GM04503 (cell line): ENCODE measurements at places on chromosomes 5 and 9.
A peak's percentile ranks its signal among the peaks of the same experiment; 100 is the strongest.

DNA sequence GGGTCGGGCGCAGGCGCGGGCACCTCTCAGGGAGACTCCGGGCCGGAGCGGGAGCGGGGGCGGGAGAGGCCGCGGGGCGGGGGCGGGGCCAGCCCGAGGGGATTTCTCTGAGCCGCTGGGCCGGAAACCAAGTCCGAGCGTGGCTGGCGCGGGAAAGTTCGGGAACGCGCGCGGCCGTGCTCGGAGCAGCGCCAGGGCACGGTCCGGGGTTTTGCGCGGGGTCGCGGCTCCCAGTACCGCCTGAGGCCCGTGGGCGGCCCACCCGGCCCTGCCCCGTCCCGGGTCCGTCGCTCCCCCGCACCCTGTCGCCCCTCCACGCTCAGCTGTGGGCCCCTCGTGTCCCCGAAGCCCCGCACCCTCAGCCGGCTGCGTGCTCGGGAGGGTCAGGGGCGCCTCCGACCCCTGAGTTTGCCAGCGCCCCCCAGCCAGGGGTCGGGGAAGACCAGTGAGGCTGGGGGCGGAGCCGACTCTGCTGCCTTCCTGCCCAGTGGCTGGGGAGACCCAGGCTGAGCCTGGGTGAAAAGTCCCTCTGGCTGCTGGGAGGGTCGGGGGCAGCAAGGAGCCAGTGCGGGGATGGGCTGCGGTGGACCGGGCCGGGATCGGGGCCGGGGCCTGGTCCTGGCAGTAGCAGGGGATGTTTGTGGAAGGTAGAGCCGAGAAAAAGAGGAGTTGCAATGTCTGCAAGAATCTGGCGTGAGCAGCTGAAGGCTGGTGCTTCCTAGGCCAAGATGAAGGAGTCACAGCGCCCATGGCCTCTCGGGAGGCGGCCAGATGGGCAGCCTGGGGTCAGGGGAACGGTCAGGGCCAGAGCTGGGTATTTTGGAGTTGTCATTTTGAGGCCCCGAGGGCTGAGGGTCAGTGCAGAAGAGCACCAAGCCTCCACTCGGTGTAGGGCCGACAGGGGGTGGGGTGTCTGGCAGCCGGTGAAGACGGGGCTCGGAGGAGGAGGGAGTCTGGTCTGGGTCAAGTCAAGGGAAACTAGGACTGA is 588 bp downstream of the TRAF2 start:
- DNase-seq, result no peak

GRCh38 chr9:99748676-99749075 is 73.0 kb upstream of the NR4A3 start:
- DNase-seq, result no peak

DNA sequence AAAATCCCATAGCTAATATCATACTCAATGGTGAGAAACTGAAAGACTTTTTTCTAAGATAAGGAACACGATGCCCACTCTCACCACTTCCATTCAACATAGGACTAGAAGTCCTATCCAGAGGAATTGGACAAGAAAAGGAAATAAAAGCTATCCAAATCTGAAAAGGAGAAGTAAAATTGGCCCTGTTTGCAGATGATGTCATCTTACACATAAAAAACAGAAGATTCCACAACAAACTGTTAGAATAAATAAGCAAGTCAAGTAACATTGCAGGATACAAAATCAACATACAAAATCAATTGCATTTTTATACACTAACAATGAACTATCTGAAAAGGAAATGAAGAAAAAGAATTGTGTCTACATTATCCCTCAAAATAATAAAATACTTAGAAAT is 308.0 kb downstream of the MCTP1 start:
- no peak for DNase-seq

GRCh38 chr5:88695232-88695631 is 187.8 kb downstream of the MEF2C start:
- DNase-seq, result no peak

DNA sequence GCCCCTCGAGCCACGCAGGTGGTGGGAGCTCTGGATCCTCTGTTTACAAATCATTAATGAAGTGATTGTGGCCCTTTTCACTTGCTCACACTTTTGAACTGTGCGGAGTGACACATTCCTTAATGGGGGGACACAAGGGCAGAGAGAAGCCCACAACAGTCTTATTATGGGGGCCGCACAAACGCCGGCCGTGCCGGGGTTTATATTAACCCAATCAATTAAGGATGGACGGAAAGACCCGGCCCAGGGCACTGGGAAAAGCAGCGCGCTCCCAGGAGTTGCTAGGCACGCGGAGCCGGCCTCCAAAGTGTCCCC is 634.8 kb downstream of the IRX1 start:
- no peak for DNase-seq

- no peak for DNase-seq
Measured at GRCh38 chr5:94308442-94308841, 310.0 kb downstream of the KIAA0825 start.

GRCh38 chr5:59174248-59174844 is 591.5 kb downstream of the RAB3C start:
- DNase-seq, result no peak

DNA sequence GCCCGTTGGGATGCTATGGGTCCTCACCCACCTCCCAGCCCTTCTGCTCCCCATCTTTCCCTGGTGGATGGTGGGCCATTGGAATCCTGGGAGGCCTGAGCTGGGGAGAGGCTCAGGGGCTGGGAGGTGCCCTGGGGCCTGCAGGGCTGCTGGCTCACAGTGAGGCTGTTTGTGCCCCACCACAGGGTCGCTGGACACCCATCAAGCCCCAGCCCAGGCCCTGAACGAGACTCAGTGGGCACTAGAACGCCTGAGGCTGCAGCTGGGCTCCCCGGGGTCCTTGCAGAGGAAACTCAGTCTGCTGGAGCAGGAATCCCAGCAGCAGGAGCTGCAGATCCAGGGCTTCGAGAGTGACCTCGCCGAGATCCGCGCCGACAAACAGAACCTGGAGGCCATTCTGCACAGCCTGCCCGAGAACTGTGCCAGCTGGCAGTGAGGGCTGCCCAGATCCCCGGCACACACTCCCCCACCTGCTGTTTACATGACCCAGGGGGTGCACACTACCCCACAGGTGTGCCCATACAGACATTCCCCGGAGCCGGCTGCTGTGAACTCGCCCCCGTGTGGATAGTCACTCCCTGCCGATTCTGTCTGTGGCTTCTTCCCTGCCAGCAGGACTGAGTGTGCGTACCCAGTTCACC is 4.9 kb upstream of the AIF1L start:
- DNase-seq, result no peak

- no peak for DNase-seq
Measured at GRCh38 chr5:168341178-168341577, 49.7 kb downstream of the WWC1 start.

- DNase-seq, result no peak
Measured at GRCh38 chr5:138460032-138460693, 5.1 kb upstream of the EGR1 start.

DNA sequence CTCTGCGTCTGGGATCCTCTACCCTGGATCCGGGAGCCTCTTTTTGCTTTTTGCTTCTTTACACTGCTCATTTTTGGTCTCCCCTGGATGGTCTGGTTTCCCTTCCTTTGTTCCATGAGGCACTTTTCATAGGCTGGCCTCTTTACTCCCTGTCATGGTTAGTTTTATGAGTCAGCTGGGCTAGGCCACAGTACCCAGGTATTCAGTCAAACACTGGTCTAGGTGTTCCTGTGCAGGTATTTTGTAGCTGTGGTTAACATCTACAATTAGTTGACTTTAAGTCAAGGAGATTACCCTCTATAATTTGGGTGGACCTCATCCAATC is 17.5 kb downstream of the ANKRD33B start:
- no peak for DNase-seq

- DNase-seq, result no peak
Measured at GRCh38 chr5:7941692-7942091, 72.7 kb downstream of the MTRR start.

DNA sequence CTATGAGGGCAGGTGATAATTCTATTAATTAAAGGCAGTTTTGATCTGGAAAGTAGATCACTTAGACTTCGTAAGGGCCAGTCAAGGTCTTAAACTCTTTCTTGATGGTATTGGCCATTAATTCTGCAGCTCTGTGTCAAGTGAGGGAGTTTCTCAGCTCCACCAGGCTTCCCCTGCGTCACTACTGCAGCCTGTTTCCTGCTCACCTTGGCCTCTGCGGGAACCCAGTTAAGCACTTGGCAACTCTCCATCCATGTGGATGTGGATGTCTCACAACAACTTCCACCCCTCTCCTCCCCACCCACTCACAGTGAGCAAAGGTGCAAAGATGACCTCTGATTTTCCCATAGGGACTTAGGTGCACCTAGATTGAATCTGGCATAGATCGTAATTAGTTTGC is 191.6 kb downstream of the PLK2 start:
- DNase-seq, result no peak

DNA sequence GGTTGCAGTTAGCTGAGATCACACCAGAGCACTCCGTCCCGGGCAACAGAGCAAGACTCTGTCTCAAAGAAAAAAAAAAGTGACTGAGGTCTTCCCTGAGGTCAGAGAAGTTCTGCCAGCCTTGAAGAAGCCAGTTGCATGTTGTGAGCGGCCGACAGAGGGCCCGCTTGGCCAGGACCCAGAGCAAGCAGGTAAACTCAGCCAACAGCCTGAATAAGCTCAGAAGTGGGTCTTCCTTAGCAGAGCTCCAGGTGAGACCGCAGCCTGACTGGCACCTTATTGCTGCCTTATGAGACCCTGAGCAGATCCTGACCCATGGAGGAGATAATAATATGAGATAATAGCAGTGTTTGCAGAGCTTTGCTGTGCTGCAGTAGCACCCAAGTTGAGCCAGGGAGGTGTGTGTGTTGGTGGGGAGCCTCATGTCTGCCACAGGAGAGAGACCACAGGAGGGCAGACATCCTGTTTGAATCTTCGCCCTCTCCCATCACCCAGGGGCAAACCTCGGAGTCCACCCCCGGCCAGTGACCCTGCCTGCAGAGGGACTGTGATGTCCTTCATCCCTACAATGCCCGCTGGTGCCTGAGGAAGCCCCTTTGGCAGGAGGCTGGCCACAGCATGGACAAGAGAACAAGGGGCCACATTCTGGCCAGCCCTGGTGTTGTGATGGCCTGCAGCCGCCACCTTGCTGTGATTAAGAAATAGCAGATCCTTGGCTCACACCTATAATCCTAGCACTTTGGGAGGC is 10.8 kb upstream of the BARX1 start:
- DNase-seq, result no peak

- no peak for DNase-seq
Measured at GRCh38 chr5:15951126-15951525, 228.5 kb downstream of the MARCHF11 start.

DNA sequence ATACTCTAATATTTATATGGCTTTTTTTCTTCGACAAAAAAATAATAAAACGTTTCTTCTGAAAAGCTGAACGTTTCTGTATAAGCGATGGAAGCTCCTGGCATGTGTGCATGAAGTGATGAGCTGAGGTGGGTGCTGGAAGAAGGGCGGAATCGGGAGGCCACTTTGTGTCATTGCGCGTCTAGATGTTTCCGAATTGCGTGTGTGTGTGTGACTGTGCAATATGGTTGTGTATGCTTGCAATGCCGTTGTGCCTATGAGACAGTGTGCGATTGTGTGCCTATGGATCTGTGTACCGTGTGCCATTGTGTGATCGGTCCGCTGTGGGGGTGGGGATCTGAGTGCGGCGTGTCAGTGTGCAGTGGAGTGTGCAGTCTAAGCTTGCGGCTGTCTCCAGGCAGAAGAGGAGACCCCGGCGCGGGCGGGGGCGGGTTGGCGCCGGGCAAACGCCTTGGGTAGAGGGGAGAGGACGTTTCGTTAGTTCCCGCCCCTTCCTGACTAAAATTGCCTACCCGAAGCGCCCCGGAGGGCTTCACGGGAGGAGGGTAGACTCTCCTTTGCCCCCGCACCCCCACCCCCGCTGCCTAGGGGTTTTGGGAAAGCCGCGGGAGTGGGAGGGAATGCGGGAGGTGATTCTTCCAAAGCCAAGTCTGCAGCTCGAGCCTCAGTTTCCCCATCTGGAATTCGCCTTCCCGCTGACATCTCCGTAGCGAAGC is 24.2 kb downstream of the PCDHGC5 start:
- DNase-seq, result no peak

- DNase-seq, result no peak
Measured at GRCh38 chr9:137136881-137137607, 1.9 kb upstream of the GRIN1 start.

- no peak for DNase-seq
Measured at GRCh38 chr9:129204840-129205239, 26.8 kb upstream of the IER5L start.

GRCh38 chr5:32217886-32218396 is 43.8 kb upstream of the GOLPH3 start:
- DNase-seq, result no peak

- peak; percentile 43 for DNase-seq
Measured at GRCh38 chr5:75037106-75037505, 15.3 kb downstream of the GCNT4 start.

DNA sequence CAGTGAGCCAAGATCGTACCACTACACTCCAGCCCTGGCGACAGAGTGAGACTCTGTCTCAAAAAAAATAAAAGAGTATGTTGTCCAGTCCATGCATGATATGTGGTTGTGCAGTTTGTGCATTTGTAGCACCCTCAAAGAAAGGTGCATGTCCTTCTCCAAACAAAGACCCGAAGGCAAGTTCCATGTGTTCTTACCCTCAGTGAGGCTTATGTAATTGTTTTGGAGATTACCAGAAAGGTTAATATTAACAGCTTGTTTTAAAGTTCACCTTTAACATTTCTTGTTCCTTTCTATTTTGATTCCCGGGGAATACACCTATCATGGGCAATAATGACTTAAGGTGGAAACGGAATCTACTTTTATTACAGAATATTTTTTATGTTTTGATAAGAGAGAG is 22.3 kb downstream of the KIAA1191 start:
- DNase-seq, result no peak

DNA sequence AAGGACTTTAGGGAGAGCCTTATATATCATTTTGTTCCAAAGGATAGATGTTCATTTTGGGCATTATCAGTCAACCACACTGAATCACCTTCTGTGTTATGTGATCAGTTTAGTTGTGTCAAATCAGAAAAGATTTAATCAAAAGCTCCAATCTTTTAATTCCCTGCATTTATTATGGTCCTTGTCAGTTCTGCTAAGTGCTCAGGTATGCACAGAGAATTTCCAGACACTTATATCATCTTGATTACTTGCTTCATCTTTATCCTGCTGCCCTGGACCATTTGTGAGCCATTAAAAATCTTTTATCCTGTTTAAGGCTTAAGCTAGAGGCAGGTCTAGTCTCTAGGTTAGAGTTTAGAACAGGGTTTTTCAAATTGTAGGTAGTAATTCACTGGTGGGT is 179.1 kb downstream of the CWC27 start:
- DNase-seq, result no peak

DNA sequence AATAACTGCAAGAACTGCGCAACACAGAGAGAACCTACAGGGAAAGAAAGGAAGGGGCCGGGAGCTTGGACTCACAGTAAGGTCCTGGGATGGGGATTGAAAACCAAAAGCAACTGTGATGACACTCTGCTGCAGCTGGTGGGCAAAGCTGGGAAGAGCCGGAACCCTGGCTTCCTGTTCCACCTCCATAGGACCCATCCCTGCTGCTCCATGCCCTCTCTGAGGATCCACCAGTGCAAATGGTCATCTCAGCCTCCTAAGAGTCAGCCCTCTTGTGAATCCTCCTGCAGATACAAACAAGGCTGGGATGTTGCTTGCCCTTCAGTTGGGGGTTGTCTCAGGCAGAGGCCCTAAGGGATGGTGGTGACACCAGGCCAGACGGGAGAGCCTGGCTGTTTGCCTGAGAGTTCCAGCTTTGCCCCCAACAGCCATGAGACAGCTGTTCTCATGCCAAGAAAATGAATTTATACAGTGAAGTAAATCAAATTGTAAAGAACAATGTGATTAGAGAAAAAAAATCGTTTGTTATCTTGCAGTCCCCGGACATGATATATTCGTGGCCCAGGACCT is 90.8 kb downstream of the TENT4A start:
- DNase-seq, result no peak
